Activated CD8-positive, alpha-beta memory T cell treated with anti-CD3 and anti-CD28 coated beads, Interleukin-2, amount 10 ng/mL, durations not matched to agents 7 days and 5 days (primary cell): ENCODE measurements at places on chromosomes 2 and 18. TPM values are rescaled to one million over a fixed set of nuclear protein-coding genes. Genes with fewer than 3 reads are reported as not detected.

DNA sequence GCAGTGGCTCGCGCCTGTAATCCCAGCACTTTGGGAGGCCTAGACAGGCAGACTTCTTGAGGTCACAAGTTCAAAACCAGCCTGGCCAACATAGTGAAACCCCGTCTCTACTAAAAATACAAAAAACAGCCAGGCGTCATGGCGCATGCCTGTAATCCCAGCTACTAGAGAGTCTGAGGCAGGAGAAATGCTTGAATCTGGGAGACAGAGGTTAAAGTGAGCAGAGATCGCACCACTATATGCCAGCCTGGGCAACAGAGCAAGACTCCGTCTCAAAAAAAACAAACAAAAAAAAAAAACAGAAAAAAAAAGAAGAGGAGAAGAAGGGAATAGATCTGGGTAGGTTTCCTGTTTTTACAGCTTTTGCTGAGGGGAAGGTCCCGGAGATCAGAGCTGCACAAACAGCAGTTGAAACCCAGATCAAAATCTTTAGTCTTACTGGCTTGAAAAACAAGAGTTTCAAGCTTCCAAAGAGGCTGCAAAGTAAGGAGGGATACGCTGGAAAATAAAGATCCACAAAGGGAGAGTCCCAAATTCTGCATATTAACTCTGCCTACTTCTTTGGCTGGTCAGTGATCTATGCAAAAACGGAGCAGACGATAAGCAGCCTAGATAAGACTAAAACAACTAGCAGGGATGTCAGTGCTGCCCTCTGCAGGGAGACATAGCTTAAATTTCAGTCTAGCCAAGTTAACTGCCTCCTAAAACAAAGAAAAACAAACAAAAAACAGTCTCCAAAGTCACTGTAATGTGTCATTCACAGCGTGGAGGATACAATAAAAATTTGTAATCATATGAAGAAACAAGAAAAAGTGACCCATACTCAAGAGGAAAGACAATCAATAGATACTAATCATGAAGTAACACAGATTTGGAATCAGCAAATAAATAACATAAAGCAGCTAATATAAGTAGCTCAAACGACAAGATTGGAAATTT is 74.1 kb downstream of the TLK1 start:
- H3K27me3 ChIP-seq = no peaks in the 10 kb centered on the region
- H3K36me3 ChIP-seq = peaks cover 8% of the 10 kb centered on the region
- peaks cover 18% of the 10 kb centered on the region for H3K4me1 ChIP-seq

Gene ZSWIM2
- total RNA-seq = not detected

GRCh38 chr2:168237741-168238140 is 9.7 kb downstream of the STK39 start:
- H3K36me3 ChIP-seq = peaks cover 16% of the 10 kb centered on the region
- no peak for DNase-seq
- no peak overlapping the region for H3K27ac ChIP-seq
- H3K4me1 ChIP-seq = peaks cover 11% of the 10 kb centered on the region

DNA sequence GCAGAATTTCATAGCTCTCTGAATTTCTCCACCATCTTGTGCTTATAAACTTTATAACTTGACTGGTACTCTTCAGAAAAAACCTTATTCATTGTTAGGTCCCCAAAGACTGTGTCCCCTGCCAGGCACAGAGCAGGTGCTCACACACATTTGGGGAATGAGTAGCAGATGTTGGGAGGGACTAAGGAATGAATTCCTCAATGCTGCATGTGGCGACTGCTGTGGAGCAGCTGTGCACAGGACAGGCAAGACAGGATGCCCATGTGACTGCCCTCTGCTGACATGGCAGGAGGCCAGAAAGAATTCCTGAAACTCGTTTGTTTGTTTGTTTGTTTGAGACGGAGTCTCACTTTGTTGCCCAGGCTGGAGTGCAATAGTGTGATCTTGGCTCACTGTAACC is 122.3 kb upstream of the ITGA6 start:
- peaks cover 13% of the 10 kb centered on the region for H3K27me3 ChIP-seq
- no peak overlapping the region for H3K27ac ChIP-seq
- H3K36me3 ChIP-seq = no peaks in the 10 kb centered on the region
- no peaks in the 10 kb centered on the region for H3K4me1 ChIP-seq

Gene ABCA12
- not detected for total RNA-seq
